ENCODE measurements at places on chromosomes 16 and 17. TPM values are rescaled to one million over a fixed set of nuclear protein-coding genes. Genes with fewer than 3 reads are reported as not detected.

The SMYD4 gene
- polyA plus RNA-seq = 3.1 TPM

The HS3ST3A1 gene
- polyA plus RNA-seq = 2.0 TPM

The TLCD2 gene
- polyA plus RNA-seq = not detected

The LPCAT2 gene
- polyA plus RNA-seq = not detected

The HNF1B gene
- not detected for polyA plus RNA-seq

The SDK2 gene
- polyA plus RNA-seq = not detected

The OTOP3 gene
- not detected for polyA plus RNA-seq

The SLC12A3 gene
- polyA plus RNA-seq = not detected

Data from CD4-positive, alpha-beta memory T cell (primary cell).